ENCODE measurements at places on chromosomes 4 and X. TPM values are rescaled to one million over a fixed set of nuclear protein-coding genes. Genes with fewer than 3 reads are reported as not detected.
A peak's percentile ranks its signal among the peaks of the same experiment; 100 is the strongest.

- DNase-seq, result no peak
- no peaks in the 10 kb centered on the region for H3K27me3 ChIP-seq
- H3K27ac ChIP-seq, result peak overlapping the region; percentile 92
- no peak overlapping the region for H3K4me3 ChIP-seq
- no peaks in the 10 kb centered on the region for H3K36me3 ChIP-seq
These were observed 3.2 kb downstream of the EFNB1 start for GRCh38 chrX:68832101-68832416.

- H3K36me3 ChIP-seq, result no peaks in the 10 kb centered on the region
- no peaks in the 10 kb centered on the region for H3K4me1 ChIP-seq
- no peak for DNase-seq
- no peaks in the 10 kb centered on the region for H3K27me3 ChIP-seq
- H3K27ac ChIP-seq, result no peak overlapping the region
- H3K4me3 ChIP-seq, result no peak overlapping the region
These were observed 5.2 kb upstream of the SMIM10L2A start for GRCh38 chrX:135416546-135416945.

- H3K36me3 ChIP-seq, result no peaks in the 10 kb centered on the region
- no peak for DNase-seq
- H3K4me3 ChIP-seq, result no peak overlapping the region
- H3K27ac ChIP-seq, result no peak overlapping the region
These were observed 21.3 kb downstream of the ABCG2 start for GRCh38 chr4:88137112-88137511.

DNA sequence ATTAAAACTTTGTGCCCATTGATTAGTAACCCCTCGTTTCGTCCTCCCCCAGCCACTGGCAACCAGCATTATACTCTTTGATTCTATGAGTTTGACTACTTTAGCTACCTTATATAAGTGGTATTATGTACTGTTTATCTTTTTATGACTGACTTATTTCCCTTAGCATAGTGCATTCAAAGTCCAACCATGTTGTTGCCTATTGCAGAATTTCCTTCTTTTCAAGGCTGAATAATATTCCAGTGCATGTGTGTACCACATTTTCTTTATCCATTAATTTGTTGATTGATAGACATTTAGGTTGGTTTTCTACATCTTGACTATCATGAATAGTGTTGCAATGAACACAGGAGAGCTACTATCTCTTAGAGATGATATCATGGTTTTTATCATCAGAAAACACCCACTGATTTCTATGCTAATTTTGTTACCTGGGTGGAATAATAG is 3.2 kb downstream of the ALB start:
- H3K27ac ChIP-seq, result no peak overlapping the region
- no peak overlapping the region for H3K4me3 ChIP-seq
- H3K27me3 ChIP-seq, result no peaks in the 10 kb centered on the region

DNA sequence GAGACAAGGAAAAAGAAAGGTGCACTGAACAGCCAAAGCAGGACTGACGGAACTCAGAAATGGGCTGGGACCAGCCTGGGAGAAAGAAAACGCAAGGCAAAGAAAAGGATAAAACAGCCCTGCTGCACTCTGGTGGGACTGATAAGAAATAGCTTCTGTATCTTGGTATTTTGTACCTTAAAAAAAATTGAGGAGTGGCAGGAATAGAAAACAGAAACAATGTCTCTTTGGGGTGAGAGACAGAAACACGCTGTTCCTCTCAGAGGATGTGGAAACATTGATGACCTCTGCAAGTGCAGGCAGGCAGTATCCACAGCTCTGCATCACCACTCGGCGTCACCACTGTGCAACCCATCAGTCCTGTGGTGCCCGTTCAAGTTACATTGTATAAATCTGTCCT is 152.5 kb upstream of the SPRY1 start:
- H3K4me1 ChIP-seq, result peaks cover 20% of the 10 kb centered on the region
- no peaks in the 10 kb centered on the region for H3K27me3 ChIP-seq
- DNase-seq, result peak; percentile 73
- no peak overlapping the region for H3K4me3 ChIP-seq

DNA sequence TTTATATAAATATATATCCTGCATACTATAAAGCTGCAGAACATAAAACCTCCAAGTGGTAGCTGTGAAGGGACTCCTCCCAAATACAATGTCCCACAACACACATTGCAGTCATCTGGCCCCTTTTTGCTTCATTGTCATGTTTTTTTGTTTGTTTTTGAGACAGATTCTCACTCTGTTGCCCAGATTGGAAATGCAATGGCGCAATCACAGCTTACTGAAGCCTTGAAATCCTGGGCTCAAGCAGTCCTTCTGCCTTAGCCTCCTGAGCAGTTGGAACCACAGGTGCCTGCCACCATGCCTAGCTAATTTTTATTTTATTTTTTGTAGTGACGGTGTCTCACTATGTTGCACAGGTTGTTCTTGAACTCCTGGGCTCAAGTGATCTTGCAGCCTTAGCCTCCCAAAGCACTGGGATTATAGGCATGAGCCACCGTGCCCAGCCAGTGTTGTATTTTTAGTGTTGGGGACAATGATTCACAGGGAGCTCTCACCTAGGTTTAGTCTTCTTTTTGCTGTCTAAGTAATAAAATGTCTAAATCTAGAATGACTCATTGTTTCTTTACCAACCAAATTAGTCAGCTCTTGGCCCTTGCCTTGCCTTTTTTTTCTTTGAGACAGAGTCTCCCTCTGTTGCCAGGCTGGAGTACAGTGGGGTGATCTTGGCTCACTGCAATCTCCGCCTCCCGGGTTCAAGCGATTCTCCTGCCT is 24.0 kb upstream of the XIAP start:
- no peaks in the 10 kb centered on the region for H3K4me1 ChIP-seq
- no peaks in the 10 kb centered on the region for H3K36me3 ChIP-seq
- no peaks in the 10 kb centered on the region for H3K27me3 ChIP-seq
- no peak overlapping the region for H3K27ac ChIP-seq
- DNase-seq, result no peak
- no peak overlapping the region for H3K4me3 ChIP-seq

- no peak overlapping the region for H3K4me3 ChIP-seq
- peaks cover 2% of the 10 kb centered on the region for H3K27me3 ChIP-seq
- H3K36me3 ChIP-seq, result no peaks in the 10 kb centered on the region
- peak; percentile 7 for DNase-seq
- H3K27ac ChIP-seq, result no peak overlapping the region
- H3K4me1 ChIP-seq, result no peaks in the 10 kb centered on the region
These were observed 99.5 kb downstream of the PPP2R2C start for GRCh38 chr4:6372649-6373525.

DNA sequence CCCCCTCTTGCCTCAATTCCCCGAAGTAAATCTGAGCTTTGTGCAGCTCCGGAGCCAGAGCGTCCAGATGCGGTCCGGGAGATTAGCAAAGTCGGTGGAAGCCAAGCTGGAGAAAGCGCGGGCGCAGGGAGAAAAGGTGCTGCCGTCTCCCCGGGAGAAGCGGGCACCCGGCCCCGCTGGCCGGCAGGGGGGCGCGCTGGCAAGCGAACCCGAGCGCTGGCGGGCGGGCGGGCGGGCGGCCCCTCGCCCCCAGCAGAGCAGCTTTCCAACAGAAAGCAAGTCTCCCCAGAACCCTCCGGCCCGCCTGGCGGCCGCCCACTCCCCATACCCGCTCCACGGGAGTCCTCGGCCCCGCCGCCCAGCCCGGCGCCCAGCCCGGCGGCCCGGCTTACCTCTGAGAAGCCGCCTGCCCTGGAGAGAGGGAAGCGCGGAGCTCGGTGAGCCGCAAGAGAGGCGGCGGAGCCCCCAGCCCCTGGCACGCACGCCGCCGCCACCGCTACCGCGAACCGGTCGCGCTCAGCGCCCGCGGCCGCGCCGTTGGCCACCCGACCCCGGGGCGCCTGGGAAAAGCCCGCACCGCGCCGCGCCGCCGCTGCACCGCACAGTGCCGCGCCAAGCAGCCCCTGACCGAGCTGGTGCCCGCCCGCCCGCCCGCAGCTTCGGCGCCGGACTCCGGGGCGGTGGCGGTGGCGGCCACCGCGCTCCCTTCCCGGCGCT is 529 bp upstream of the CITED1 start:
- H3K36me3 ChIP-seq, result no peaks in the 10 kb centered on the region
- H3K27ac ChIP-seq, result no peak overlapping the region
- H3K4me3 ChIP-seq, result peak overlapping the region; percentile 53
- DNase-seq, result no peak
- H3K27me3 ChIP-seq, result no peaks in the 10 kb centered on the region
- no peaks in the 10 kb centered on the region for H3K4me1 ChIP-seq

DNA sequence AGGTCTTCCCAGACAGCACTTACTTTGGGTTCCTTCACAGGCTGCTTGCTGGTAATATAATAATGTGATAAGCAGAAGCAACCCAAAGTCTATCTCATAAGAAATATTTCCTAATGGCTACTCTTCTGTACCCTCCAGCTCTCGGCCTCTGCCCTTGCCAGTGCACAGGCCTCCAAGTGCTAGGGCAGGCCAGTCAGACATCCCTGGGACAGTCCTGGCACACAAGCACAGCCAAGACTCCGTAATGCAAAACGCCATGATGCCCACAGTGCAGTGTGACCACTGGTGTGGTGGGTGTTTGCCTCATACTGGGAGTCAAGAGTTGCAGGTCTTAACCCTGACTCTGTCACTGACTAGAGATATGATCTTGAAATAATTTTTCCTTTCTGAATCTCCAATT is 35.1 kb downstream of the RNF150 start:
- no peaks in the 10 kb centered on the region for H3K27me3 ChIP-seq
- no peaks in the 10 kb centered on the region for H3K36me3 ChIP-seq
- no peak overlapping the region for H3K4me3 ChIP-seq
- H3K27ac ChIP-seq, result no peak overlapping the region
- H3K4me1 ChIP-seq, result peaks cover 30% of the 10 kb centered on the region
- DNase-seq, result no peak

DNA sequence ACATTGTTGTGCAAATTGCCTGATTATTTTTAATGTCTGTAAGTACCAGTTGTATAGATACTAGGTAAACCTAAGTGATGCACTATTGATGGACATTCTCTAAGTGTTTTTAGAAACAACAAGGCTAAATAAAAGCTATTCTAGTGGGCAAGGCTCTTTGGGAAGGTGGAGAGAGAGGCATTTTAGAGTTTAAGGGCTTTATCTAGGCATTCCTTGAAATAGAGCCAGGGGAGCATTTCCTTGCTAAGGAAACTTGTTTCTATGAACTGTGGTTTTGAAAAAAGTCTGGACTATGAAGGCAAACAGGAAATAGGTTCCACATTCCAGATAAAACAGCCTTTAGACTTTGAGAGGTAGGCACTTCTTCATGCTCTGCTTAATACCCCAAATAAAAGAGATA is 23.8 kb downstream of the BMX start:
- H3K4me1 ChIP-seq, result peaks cover 22% of the 10 kb centered on the region
- no peak for DNase-seq
- H3K27ac ChIP-seq, result peak overlapping the region; percentile 34
- H3K4me3 ChIP-seq, result no peak overlapping the region
- H3K36me3 ChIP-seq, result no peaks in the 10 kb centered on the region

DNA sequence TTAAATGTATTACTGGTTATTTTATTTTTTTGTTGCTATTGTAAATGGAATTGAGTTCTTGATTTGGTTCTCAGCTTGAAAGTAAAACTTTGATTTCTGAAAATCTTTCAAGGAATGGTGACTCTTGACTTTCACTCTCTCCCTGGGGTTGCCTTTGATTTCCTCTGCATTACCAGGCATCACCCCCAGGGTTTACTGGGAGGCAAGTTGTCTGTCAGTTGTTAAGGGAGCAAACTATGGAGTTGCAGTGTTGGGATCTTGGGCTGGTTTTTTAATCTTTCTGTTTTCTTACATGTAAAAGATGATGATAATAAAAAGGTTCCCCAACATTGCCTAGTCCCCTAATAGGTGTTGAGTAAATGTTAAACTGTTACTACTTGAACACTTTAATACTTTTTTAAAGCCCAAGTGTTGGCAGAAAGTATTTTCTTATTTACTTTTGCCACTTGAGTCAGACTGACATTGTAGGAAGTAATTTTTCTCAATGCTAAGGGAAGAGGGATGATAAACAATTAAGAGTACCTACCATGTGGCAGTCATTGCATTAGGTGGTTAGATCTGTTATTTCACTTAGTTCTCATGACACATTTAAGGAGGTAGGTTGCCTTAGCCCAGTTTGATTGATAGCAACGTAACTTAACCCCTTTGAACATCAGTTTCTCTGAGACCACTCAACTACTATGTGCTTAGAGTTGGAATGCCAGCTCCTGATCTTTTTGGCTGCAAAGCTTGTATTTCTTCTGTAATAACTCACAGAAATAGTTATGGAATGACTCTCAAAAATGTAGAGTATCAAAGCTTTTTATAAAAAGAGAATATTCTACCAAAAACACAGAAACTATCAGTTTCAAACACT is 67.1 kb downstream of the DCLK2 start:
- H3K36me3 ChIP-seq, result no peaks in the 10 kb centered on the region
- DNase-seq, result no peak
- no peak overlapping the region for H3K4me3 ChIP-seq
- no peaks in the 10 kb centered on the region for H3K4me1 ChIP-seq
- H3K27me3 ChIP-seq, result no peaks in the 10 kb centered on the region

DNA sequence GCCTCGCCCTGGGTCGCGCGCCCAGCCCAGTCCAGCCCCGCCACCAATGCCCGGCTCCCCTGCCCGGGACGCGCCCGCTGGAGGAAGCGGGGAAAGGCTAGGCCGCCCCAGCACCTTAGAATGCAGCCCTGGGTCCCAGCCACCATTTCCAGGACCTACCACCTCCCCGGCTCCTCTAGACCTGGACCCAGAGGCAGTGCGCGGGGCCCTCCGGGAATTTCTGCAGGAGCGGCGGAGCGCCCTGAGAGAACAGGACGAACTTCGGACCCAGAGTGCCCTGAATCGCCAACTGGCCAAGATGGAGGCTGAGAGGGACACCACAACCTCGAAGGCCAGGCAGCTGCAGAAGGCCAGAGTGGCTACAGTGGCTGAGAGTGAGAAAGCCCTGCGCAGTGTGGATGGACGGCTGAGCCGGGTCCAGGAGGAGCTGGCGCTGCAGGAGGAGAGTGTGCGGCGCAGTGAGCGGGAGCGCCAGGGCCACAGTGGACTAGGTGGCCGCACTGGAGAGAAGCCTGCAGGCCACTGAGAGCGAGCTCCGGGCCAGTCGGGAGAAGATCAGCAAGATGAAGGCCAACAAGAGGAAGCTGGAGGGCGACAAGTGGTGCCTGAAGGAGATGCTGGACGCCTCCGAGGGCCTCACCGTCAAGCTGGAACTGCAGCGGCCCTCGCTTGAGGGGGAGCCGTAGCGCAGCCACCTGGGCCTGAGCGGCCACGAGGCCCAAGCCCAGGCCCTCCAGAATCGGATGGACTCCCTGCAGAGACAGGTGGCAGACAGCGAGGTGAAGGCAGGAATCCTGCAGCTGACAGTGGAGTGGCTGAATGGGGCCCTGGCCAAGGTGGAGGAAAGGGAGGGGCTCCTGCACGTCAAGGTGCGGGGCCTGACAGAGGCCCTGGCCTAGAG is 15.5 kb downstream of the SMIM10L2A start:
- no peaks in the 10 kb centered on the region for H3K27me3 ChIP-seq
- no peak overlapping the region for H3K27ac ChIP-seq
- H3K36me3 ChIP-seq, result no peaks in the 10 kb centered on the region
- H3K4me1 ChIP-seq, result no peaks in the 10 kb centered on the region
- H3K4me3 ChIP-seq, result no peak overlapping the region

Gene F8
- 55.2 TPM for total RNA-seq

Gene C4orf54
- 0.67 TPM for total RNA-seq

Gene SLC7A11
- total RNA-seq, result 0.14 TPM
